Vagina (tissue), 2 donors: ENCODE measurements at places on chromosomes 16 and 17. TPM values are rescaled to one million over a fixed set of nuclear protein-coding genes. Genes with fewer than 3 reads are reported as not detected.

- H3K27me3 ChIP-seq, result no peaks in the 10 kb centered on the region
- H3K27ac ChIP-seq, result peak overlapping the region; percentile 33
- H3K4me3 ChIP-seq, result no peak overlapping the region
Observed at GRCh38 chr17:65455972-65456343, 105.5 kb downstream of the AXIN2 start.

- peaks cover 16% of the 10 kb centered on the region for H3K36me3 ChIP-seq
- no peaks in the 10 kb centered on the region for H3K27me3 ChIP-seq
- H3K4me3 ChIP-seq, result no peak overlapping the region
- no peaks in the 10 kb centered on the region for H3K4me1 ChIP-seq
- H3K27ac ChIP-seq, result no peak overlapping the region
Observed at GRCh38 chr16:64983231-64983630, 138.6 kb downstream of the CDH11 start.

- no peak overlapping the region for H3K4me3 ChIP-seq
- H3K36me3 ChIP-seq, result no peaks in the 10 kb centered on the region
- H3K4me1 ChIP-seq, result peaks cover 11% of the 10 kb centered on the region
- no peak for DNase-seq
Observed at GRCh38 chr16:74862743-74863244, 88.2 kb upstream of the FA2H start.

GRCh38 chr17:1331708-1332107, 52.2 kb downstream of the TRARG1 start:
- H3K4me1 ChIP-seq, result peaks cover 10% of the 10 kb centered on the region
- H3K36me3 ChIP-seq, result no peaks in the 10 kb centered on the region

GRCh38 chr17:28746611-28747050, 2.8 kb downstream of the TRAF4 start:
- no peak overlapping the region for H3K4me3 ChIP-seq
- H3K36me3 ChIP-seq, result peaks cover 16% of the 10 kb centered on the region
- H3K4me1 ChIP-seq, result peaks cover 61% of the 10 kb centered on the region
- no peaks in the 10 kb centered on the region for H3K27me3 ChIP-seq
- no peak for DNase-seq

GRCh38 chr17:42422412-42422957, 571 bp downstream of the CAVIN1 start:
- peaks cover 53% of the 10 kb centered on the region for H3K4me1 ChIP-seq
- H3K36me3 ChIP-seq, result no peaks in the 10 kb centered on the region
- H3K27ac ChIP-seq, result peak overlapping the region; percentile 96
- peak overlapping the region; percentile 93 for H3K4me3 ChIP-seq
- DNase-seq, result no peak

DNA sequence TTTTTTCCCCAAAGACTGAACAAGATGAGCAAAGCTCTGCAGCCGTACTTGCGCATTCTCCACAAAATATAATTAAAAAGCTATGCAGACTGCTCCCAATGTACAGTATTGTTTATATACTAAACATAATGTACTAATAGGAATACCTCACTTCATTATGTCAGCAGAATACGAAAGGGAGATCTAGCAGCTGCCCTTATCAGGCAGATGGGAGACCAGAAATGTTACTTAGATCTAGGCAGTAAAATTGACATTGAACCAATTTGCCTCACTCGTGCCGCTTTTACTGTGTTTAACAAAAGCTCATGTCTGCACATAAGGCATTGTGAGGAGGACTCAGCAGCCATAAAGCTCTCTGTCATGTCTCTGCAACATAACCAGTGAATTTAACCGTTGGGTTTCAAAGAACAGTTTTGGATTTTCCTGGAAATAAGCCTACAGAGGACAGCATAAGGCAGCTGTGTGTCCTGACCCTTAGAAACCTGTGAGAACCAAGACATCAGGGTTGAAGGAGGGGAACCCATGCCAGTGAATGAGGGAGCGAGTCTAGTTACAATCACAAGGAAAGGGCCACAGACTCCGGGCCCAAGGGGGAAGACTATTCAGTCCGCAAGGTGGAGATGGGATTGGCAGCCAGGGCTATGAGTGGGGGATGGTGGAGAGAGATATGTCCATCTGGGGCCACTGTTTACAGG, 71.4 kb downstream of the GNAO1 start:
- no peak overlapping the region for H3K4me3 ChIP-seq
- no peak for DNase-seq
- no peak overlapping the region for H3K27ac ChIP-seq

DNA sequence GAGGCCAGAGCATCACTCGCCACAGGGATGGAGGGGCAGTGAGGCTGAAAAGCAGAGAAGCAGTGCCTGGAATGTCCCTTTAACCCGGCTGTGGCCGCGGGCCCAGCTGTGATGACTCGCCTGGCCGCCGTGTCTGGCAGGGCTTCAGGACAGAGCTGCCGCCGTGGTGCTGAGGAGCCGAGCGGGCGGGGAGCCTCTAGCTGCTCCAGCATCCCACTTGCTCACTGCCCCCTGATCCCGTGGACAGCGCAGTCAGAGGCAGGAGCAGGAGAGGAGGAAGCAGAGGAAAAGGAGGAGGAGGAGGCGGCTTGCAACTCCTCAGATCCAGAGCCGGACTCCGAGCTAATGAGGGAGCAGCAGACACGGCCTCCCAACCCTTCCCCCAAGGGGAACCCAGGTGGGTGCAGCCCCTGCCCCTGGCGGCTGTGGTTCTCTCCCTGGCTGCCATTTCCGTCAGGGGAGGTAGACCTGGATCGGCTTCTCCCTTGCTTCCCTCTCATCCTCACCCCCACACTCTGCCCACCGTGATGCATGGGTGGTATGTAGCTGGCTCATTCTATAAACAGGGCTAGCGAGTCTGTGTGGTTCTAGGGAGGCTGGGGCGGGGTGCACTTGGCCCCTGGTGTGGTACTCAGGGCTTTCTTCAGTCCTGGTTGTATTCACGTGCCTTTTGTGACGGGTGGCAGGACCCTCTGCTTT, 165.7 kb downstream of the CMIP start:
- peak overlapping the region; percentile 18 for H3K4me3 ChIP-seq
- H3K36me3 ChIP-seq, result no peaks in the 10 kb centered on the region
- H3K27me3 ChIP-seq, result no peaks in the 10 kb centered on the region
- H3K4me1 ChIP-seq, result peaks cover 77% of the 10 kb centered on the region
- no peak for DNase-seq

DNA sequence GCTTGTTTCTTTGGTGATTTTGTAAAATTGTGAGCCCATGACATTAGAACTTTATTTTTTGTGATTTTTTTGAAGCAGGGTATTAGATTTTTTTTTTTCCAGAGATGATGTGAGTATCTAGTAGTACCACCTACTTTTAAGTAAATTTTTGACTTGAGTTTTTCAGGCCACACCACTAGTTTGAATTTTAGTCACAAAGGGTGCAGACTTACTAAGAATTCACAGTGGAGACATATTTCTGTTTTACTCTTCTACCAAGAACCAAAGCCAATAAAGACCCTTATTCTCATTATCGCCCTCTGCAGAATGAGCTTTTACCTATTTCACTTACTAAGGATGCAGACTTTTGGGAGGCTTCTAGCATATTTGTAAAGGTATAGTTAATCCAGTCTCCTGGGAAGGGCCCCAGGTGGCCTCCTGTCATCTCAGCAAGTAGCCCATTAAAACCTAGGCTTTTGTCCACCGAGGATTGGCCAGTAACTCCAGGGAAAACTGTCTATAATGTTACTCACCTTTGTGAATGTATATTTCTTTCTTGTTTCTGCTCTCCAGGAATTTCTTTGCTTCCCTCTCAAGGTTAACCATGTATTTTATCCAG, 30.6 kb downstream of the NLK start:
- H3K27me3 ChIP-seq, result no peaks in the 10 kb centered on the region
- DNase-seq, result no peak
- no peak overlapping the region for H3K4me3 ChIP-seq
- H3K27ac ChIP-seq, result no peak overlapping the region
- no peaks in the 10 kb centered on the region for H3K4me1 ChIP-seq
- no peaks in the 10 kb centered on the region for H3K36me3 ChIP-seq

CTRB1 gene
- not detected for total RNA-seq

CD79B gene
- total RNA-seq, result 3.9 TPM

ZG16 gene
- total RNA-seq, result not detected

PDILT gene
- total RNA-seq, result not detected
